ENCODE measurements at places on chromosomes 12 and 14. TPM values are rescaled to one million over a fixed set of nuclear protein-coding genes. Genes with fewer than 3 reads are reported as not detected.

Gene LRRC10
- total RNA-seq = not detected

Gene TAS2R13
- total RNA-seq = 0.46 TPM

Gene MYH6
- total RNA-seq = not detected

Gene KLHDC1
- total RNA-seq = not detected

Gene CAPRIN2
- total RNA-seq = 21.7 TPM

Gene MLF2
- 88.1 TPM for total RNA-seq

Gene UBE2N
- 197 TPM for total RNA-seq

Gene SEC23A
- 887 TPM for total RNA-seq

Gene RNASE1
- not detected for total RNA-seq

- H3K27me3 ChIP-seq = no peaks in the 10 kb centered on the region
- no peaks in the 10 kb centered on the region for H3K36me3 ChIP-seq
These were observed 143.1 kb downstream of the BICD1 start for GRCh38 chr12:32249777-32250176.

GRCh38 chr12:103401421-103401820 is 94.3 kb downstream of the C12orf42 start:
- DNase-seq = peak; percentile 35
- H3K36me3 ChIP-seq = no peaks in the 10 kb centered on the region
- H3K27me3 ChIP-seq = no peaks in the 10 kb centered on the region
- no peak overlapping the region for H3K4me3 ChIP-seq
- peaks cover 8% of the 10 kb centered on the region for H3K4me1 ChIP-seq
- H3K27ac ChIP-seq = no peak overlapping the region

DNA sequence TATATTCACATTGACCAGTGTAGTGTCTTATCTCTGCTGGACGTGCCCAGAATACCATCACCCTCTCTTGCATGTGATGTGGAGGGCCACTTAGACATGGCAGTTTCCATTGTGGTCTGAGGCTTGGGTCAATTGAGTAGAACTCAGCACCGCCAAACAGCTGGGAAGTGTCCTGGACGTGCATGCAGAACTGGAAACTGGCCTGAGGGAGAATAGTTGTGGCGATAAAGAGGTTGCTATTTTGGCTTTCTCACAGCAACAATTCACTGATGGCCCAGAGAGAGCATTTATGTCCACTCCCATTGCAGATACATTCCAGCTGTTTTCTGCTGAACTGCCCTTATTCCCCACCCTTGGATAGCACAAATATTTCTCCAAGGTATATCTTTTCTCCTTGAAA is 210.1 kb upstream of the DAAM1 start:
- no peak overlapping the region for H3K27ac ChIP-seq
- H3K4me1 ChIP-seq = no peaks in the 10 kb centered on the region
- no peaks in the 10 kb centered on the region for H3K27me3 ChIP-seq
- no peak for DNase-seq

GRCh38 chr12:113065126-113066007 is 8.8 kb downstream of the DTX1 start:
- H3K27ac ChIP-seq = no peak overlapping the region
- DNase-seq = no peak
- peaks cover 12% of the 10 kb centered on the region for H3K4me1 ChIP-seq
- no peaks in the 10 kb centered on the region for H3K36me3 ChIP-seq

GRCh38 chr14:96146131-96146771 is 58.4 kb upstream of the BDKRB2 start:
- DNase-seq = no peak
- H3K36me3 ChIP-seq = no peaks in the 10 kb centered on the region
- no peaks in the 10 kb centered on the region for H3K27me3 ChIP-seq
- H3K27ac ChIP-seq = no peak overlapping the region
- H3K4me3 ChIP-seq = no peak overlapping the region

- no peak for DNase-seq
- H3K36me3 ChIP-seq = no peaks in the 10 kb centered on the region
- H3K4me1 ChIP-seq = no peaks in the 10 kb centered on the region
- no peak overlapping the region for H3K4me3 ChIP-seq
- H3K27me3 ChIP-seq = no peaks in the 10 kb centered on the region
These were observed 59.3 kb upstream of the TMTC1 start for GRCh38 chr12:29843036-29843435.

- peak overlapping the region; percentile 66 for H3K4me3 ChIP-seq
- H3K27ac ChIP-seq = peak overlapping the region; percentile 97
- DNase-seq = no peak
These were observed 2.5 kb downstream of the TMEM253 start for GRCh38 chr14:21103411-21103709.

DNA sequence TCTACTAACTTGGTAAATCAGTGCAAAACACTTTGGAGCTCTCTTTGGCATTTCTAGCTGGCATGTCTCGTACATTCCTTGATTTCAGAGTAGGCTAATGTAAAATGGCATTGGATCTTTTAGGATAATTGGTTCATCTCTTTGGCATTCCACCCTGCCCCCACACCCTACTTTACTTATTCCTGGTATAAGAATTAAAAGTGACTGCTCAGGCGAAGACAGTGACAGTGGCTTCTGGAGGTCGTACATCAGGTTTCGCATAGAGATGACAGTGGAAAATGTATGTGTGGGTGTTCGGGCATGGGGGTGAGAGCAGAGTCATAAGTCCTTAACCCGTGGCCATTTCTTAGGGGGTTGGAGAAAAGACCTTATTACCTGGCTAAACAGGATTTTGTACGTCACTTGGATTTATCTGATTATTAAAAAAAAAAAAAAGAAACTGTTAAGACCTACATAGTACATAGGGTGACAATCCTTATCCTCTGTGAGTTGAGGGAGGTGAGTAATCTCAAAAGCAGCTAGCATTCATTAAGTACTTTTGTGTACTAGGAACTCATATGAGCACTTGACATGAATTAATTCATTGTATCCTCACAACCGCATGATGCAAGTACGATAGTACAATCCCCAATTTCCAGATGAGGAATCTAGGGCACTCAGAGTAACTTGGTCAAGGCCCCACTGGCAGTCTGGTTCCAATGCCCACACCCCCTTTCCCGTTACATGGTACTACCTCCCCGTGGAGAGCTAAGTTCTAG is 22.4 kb upstream of the KCNK13 start:
- peaks cover 17% of the 10 kb centered on the region for H3K36me3 ChIP-seq
- H3K4me1 ChIP-seq = no peaks in the 10 kb centered on the region
- H3K27me3 ChIP-seq = no peaks in the 10 kb centered on the region
- H3K4me3 ChIP-seq = no peak overlapping the region
- H3K27ac ChIP-seq = no peak overlapping the region
- DNase-seq = no peak

GRCh38 chr12:124369827-124370378 is 75.0 kb downstream of the RFLNA start:
- H3K4me3 ChIP-seq = peak overlapping the region; percentile 47
- no peak for DNase-seq
- no peaks in the 10 kb centered on the region for H3K27me3 ChIP-seq
- peaks cover 2% of the 10 kb centered on the region for H3K36me3 ChIP-seq
- peak overlapping the region; percentile 77 for H3K27ac ChIP-seq
- peaks cover 43% of the 10 kb centered on the region for H3K4me1 ChIP-seq

DNA sequence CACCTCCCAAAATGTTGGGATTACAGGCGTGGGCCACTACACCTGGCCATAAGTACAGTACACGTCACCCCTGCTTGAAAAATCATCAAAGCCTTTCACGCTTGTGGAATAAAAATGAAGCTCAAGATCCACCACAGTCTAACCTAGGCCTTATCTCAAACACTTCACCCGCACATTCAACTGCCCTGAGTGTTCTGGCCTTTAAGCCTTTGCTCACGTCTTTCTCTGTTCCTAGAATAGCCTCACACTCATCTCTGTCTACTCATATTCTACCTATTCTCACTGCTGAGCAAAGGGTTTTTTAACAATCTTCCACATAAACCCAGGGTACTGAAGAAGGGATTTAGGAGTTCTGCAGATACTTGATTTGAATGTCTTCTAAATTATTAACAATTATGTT is 9.9 kb downstream of the CALCOCO1 start:
- no peak overlapping the region for H3K4me3 ChIP-seq
- H3K4me1 ChIP-seq = no peaks in the 10 kb centered on the region
- H3K27me3 ChIP-seq = no peaks in the 10 kb centered on the region
- H3K36me3 ChIP-seq = no peaks in the 10 kb centered on the region
- no peak overlapping the region for H3K27ac ChIP-seq

DNA sequence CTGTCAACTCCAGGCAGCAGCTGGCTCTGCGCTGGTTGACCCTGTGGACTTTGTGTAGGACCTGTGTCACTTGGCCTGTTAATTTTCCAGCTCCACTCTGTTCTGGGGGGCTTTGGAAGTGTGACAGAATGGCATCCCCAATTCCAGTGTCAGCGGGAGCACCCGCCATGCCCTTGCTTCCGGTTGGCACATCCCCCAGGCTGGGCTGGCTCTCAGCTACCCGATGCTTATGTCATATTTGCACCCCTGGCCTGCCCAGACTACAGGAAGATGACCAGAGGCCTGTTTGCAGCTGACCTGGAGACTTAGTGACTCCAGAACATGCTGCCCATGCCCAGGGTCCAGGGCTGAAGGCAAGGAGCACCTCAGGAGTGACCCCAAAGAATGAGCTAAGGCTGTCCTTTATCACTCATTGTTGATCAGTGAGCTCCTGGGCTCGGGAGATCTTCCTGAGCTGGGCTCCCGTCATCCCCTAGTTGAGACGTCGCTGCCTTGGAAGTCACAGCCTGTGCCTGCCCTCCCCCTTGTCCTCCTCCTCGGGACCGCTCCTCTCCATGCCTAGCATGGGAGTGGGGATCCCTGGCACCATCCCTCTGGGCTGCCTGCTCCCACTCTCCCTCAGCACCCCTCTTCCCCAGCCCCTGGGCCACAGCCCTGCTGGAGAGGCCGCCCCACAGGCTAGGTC is 163.4 kb upstream of the RTL1 start:
- H3K4me1 ChIP-seq = no peaks in the 10 kb centered on the region
- no peak for DNase-seq
- no peaks in the 10 kb centered on the region for H3K36me3 ChIP-seq
- H3K4me3 ChIP-seq = no peak overlapping the region
- H3K27ac ChIP-seq = no peak overlapping the region

GRCh38 chr12:77005611-77006098 is 59.7 kb downstream of the E2F7 start:
- H3K27ac ChIP-seq = no peak overlapping the region
- no peaks in the 10 kb centered on the region for H3K36me3 ChIP-seq
- H3K4me1 ChIP-seq = peaks cover 5% of the 10 kb centered on the region
- H3K4me3 ChIP-seq = no peak overlapping the region
- H3K27me3 ChIP-seq = no peaks in the 10 kb centered on the region

DNA sequence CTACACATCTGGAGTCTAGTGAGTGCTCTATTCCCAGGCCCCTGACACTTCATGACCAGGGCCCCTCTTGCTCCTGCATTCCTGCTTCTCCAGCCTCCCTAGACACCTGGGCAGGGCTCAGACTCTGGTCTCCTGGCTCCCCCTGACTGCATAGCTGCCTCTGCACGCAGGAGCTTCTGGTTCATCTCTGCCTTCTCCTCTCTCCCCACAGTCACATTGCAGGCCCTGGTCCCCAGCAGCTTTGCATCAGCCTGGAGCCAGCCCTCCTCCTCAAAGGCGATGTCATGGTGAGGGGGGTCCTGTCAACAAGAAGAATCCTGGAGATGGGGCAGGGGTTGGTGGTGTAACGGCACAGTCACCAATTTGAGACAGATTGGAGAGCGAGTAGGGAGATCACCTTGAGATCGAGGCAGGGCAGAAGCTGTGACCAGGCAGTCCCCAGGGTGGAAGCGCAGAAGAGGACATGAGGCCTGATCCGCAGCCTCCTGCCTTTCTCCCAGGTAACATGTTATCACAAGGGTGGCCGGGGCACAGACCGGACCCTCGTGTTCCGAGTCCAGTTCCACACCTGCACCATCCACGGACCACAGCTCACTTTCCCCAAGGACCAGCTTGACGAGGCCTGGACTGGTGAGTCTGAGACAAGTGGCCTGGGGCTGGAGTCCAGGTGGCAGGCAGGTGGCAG is 8.1 kb downstream of the TNS2 start:
- H3K4me3 ChIP-seq = no peak overlapping the region
- H3K27ac ChIP-seq = no peak overlapping the region
- H3K4me1 ChIP-seq = peaks cover 39% of the 10 kb centered on the region

DNA sequence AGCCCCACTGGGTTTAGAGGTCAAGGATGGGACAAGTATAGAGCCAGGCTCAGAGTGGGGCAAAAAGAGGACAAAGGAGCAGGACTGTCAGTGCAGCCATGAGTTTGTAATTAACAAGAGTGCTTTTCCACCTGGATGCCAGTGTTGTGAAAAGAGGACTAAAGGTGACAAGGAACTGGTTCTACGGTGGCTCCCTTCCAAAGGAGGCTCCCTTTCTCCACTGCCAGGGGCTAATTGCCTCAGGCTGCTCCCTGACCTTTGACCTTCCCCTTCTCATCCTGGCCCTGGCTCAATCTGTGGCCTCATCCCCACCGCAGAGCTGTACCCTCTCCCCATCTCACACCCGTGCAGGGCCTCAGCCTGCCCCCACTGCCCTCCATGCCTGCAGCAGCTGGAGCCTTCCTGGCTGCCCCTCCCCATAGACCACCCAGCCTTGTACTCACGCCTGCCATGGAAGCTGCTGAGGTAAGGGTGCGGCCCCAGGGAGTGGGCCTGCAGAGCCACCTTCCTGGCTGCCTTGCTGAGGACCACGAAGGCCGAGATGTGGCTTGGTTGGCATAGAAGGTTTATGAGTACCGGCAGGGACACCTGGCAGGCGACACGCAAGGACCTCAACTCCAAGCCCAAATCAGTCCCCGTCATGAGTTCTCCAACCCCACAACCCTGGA is 24.8 kb upstream of the FKBP4 start:
- no peak overlapping the region for H3K4me3 ChIP-seq
- DNase-seq = no peak
- H3K36me3 ChIP-seq = no peaks in the 10 kb centered on the region
- H3K4me1 ChIP-seq = no peaks in the 10 kb centered on the region

- no peaks in the 10 kb centered on the region for H3K36me3 ChIP-seq
- H3K27ac ChIP-seq = no peak overlapping the region
- no peak overlapping the region for H3K4me3 ChIP-seq
- no peak for DNase-seq
These were observed 515.7 kb downstream of the MED13L start for GRCh38 chr12:115761784-115762183.

GRCh38 chr12:110354172-110354780 is 49.2 kb downstream of the ANAPC7 start:
- no peak overlapping the region for H3K27ac ChIP-seq
- no peak overlapping the region for H3K4me3 ChIP-seq
- H3K4me1 ChIP-seq = no peaks in the 10 kb centered on the region
- H3K36me3 ChIP-seq = no peaks in the 10 kb centered on the region
- no peaks in the 10 kb centered on the region for H3K27me3 ChIP-seq

GRCh38 chr14:101948666-101949216 is 15.6 kb upstream of the DYNC1H1 start:
- DNase-seq = no peak
- H3K36me3 ChIP-seq = no peaks in the 10 kb centered on the region

DNA sequence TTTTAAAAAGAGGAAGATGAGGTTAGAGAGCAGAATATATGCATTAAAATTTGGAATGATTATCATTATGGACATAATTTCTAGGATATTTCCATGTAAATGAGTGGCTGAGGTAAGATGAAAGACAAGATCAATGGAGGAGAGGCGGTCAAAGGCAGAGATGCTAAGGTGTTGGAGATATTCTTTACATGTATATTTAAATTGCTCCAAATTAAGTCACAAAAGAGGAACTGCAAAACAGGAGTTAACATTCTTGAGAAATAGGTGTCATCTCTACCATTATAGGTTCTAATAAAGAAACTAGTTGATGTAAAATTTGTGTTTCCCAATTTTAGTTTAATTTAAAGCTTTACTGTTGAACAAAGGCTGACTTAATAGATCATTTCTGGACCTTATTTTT is 268.5 kb upstream of the PPFIA2 start:
- no peak overlapping the region for H3K27ac ChIP-seq
- no peaks in the 10 kb centered on the region for H3K27me3 ChIP-seq
- no peaks in the 10 kb centered on the region for H3K36me3 ChIP-seq
- DNase-seq = no peak
- H3K4me1 ChIP-seq = no peaks in the 10 kb centered on the region

GRCh38 chr12:121983536-121984210 is 38.0 kb upstream of the BCL7A start:
- H3K27ac ChIP-seq = no peak overlapping the region
- DNase-seq = no peak
- no peak overlapping the region for H3K4me3 ChIP-seq
- no peaks in the 10 kb centered on the region for H3K36me3 ChIP-seq
- peaks cover 5% of the 10 kb centered on the region for H3K4me1 ChIP-seq
